ENCODE measurements at places on chromosomes 3 and 15. TPM values are rescaled to one million over a fixed set of nuclear protein-coding genes. Genes with fewer than 3 reads are reported as not detected.

ANKRD63 gene
- total RNA-seq: not detected

- H3K27me3 ChIP-seq: no peaks in the 10 kb centered on the region
- DNase-seq: no peak
- no peaks in the 10 kb centered on the region for H3K4me1 ChIP-seq
- H3K36me3 ChIP-seq: no peaks in the 10 kb centered on the region
- H3K4me3 ChIP-seq: no peak overlapping the region
Measured at GRCh38 chr15:95558131-95558530, 772.4 kb upstream of the NR2F2 start.

GRCh38 chr3:61901986-61902385 lies 340.6 kb downstream of the PTPRG start:
- H3K36me3 ChIP-seq: no peaks in the 10 kb centered on the region
- no peak overlapping the region for H3K4me3 ChIP-seq
- H3K4me1 ChIP-seq: no peaks in the 10 kb centered on the region

TOP2B gene
- 186 TPM for total RNA-seq

TBC1D5 gene
- 37.3 TPM for total RNA-seq

DUOXA2 gene
- total RNA-seq: 0.05 TPM

GRCh38 chr3:127572186-127572585 lies 18.3 kb downstream of the TPRA1 start:
- H3K4me3 ChIP-seq: no peak overlapping the region
- peaks cover 4% of the 10 kb centered on the region for H3K4me1 ChIP-seq
- H3K27ac ChIP-seq: no peak overlapping the region
- peaks cover 48% of the 10 kb centered on the region for H3K36me3 ChIP-seq
- DNase-seq: no peak

- H3K36me3 ChIP-seq: no peaks in the 10 kb centered on the region
- peaks cover 34% of the 10 kb centered on the region for H3K27me3 ChIP-seq
- no peak for DNase-seq
- H3K27ac ChIP-seq: no peak within 1 kb of the TSS
- no peak within 1 kb of the TSS for H3K4me3 ChIP-seq
Measured at GRCh38 chr3:10816019-10816862, at the start of gene SLC6A11. TSS of gene SLC6A11 (plus strand) at chr3:10816228. CDS start at chr3:10816266, 38 bp downstream.

BFSP2 gene
- total RNA-seq: 3.6 TPM

SH2D7 gene
- total RNA-seq: 0.05 TPM

IL5RA gene
- total RNA-seq: 0.85 TPM

LRTM1 gene
- 0.47 TPM for total RNA-seq

CHRNB4 gene
- total RNA-seq: 0.47 TPM

DNA sequence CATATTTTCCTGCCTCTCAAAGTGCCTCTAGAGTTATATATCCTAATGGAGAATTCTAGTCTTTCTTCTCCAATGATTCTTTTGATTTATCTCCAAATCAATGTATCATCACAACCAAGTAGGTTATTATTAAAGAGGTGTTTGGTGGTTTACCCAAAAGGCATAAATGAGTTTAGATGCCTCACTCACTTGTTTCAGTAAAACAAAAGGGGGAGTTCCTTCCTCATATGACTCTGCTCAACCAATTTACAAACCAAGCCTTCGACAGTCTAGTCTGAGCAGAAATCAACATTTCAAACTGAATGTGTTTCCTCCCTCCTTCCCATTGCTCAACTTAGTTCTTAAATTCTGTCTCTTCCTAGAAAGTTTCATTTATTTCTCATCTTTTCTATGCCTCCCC lies 116.5 kb downstream of the TNIK start:
- H3K27ac ChIP-seq: no peak overlapping the region
- no peak for DNase-seq
- H3K36me3 ChIP-seq: no peaks in the 10 kb centered on the region

DNA sequence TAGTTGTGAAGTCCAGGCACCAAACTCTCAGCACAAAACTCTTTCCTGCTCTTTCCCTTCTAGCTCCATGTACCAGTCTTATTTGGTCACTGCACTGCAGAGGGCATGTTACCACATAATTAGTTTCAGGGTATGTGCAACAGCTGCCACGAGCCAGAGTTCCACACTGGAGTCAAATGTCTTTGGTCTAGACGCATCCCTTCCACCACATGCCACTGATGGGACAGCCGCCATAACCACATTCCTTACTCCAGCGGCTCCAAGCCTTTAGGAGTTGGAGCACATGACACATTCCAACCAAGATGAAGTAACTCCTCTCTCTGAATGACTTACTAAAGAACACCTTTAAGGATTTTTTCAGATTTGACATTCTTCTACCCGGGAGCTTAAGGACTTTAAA lies 153.4 kb downstream of the ERC2 start:
- H3K27me3 ChIP-seq: no peaks in the 10 kb centered on the region
- H3K36me3 ChIP-seq: no peaks in the 10 kb centered on the region
- H3K4me1 ChIP-seq: no peaks in the 10 kb centered on the region
- no peak overlapping the region for H3K4me3 ChIP-seq
- no peak overlapping the region for H3K27ac ChIP-seq

KBTBD8 gene
- total RNA-seq: 6.9 TPM

GRCh38 chr3:127156338-127157050 lies 36.4 kb upstream of the PRR23E start:
- no peak overlapping the region for H3K4me3 ChIP-seq
- peaks cover 3% of the 10 kb centered on the region for H3K4me1 ChIP-seq
- H3K27me3 ChIP-seq: no peaks in the 10 kb centered on the region
- H3K27ac ChIP-seq: no peak overlapping the region

DNA sequence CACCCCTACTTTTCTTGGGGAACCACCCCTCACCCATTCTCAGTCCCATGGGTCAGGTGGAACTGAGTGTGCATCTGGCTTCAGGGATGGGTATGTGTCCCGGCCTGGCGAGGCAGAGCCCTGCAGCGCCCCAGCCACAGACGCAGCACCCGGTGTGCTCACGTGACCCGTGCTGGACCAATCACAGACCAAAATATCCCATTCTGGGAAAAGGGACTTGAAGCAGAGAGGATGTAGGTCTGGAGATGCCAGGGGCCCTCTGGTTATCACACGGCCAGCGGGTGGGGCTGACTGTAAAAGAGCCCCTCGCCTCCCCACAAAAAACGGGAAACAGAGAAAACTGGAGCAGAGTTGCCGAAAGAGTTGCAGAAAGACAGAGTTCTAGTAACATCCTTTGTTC lies 138.0 kb upstream of the RAD18 start:
- H3K27me3 ChIP-seq: no peaks in the 10 kb centered on the region
- no peak overlapping the region for H3K27ac ChIP-seq
- H3K36me3 ChIP-seq: no peaks in the 10 kb centered on the region

DNA sequence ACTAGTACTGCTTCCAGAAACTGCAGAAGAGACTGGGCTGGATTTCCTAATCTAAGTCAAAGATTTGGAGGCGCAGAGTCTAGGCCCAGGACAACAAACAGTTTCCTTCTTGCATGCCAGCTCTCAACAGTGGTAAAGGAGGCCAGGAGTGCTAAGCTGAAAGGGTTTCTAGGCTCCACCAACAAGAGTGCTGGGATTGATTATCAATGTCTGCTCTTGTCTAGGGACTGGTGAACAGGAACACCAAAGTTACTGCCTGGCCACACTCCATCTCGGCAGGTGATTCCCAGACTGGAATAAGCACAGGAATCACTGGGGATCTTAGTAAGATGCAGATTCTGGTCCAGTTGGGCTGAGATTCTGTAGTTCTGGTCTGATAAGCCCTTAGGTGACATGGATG lies 22.8 kb upstream of the FGD5 start:
- peaks cover 23% of the 10 kb centered on the region for H3K27me3 ChIP-seq
- no peaks in the 10 kb centered on the region for H3K4me1 ChIP-seq
- no peak for DNase-seq
- no peaks in the 10 kb centered on the region for H3K36me3 ChIP-seq

DNA sequence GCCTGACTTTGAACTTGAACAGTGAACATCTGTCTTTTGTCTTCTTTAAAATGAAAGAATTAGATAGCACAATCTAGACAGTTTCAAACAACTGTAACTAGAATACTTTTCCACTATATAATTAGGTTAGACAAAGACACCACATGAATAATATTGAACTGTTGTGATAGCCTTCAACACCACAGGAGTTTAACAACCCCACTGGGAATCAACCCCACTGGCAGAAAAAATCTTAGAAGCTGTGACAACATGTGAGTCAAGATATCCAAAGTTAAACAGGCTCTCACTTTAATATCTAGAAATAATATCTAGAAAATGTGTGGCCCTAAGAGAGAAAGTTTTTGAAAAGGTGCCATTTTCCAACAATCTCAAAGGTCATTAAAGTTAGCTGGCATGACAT lies 64.4 kb upstream of the PRICKLE2 start:
- no peaks in the 10 kb centered on the region for H3K4me1 ChIP-seq
- no peaks in the 10 kb centered on the region for H3K27me3 ChIP-seq
- no peak overlapping the region for H3K27ac ChIP-seq

KLHL6 gene
- total RNA-seq: 20.9 TPM

DNA sequence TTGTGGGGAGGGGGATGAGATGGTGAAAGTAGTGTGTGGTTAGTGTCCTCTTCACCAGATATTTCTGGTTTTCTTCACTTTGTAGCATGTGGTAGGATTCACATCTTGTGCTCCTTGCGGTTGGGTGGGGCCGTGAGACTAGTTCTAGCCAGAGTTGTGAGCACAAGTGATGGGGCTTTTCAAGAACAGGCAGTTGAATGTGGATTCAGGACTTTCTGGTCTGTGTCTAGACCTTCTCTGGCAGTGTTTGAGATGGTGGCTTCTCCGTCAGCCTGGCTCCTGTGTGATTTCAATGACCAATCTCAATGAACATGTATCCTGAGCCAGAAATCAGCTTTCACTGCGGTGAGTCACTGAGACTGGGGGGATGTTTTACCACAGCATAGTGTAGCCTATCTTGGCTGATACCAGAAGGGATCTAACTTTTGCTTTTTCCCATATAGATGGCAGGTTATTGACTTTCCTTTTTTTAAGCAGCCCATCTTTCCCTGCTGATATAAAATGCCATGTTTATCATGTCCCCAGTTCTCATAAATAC lies 82.6 kb downstream of the RPLP1 start:
- no peak for DNase-seq
- H3K4me3 ChIP-seq: no peak overlapping the region
- H3K36me3 ChIP-seq: no peaks in the 10 kb centered on the region
- no peaks in the 10 kb centered on the region for H3K4me1 ChIP-seq

MME gene
- 21.2 TPM for total RNA-seq

DNA sequence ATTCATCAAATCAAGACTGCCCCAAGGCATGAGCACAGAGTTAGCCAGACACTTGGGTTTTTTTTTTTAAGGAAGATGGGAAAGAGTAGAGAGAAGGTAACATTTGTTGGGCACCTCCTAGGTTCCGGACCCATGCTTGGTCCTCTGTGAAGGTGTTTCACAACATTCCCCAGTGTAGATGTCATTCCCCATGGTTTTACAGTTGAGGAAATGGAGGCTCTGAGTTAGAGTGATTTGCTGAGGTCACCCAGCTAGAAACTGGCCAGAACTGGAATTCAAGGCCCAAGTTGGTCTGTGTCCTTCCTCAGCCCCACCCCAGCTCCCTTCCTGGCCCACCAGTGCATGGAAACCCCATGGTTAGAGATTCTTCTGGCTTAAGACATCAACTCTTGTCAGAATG lies 19.9 kb downstream of the WNT7A start:
- DNase-seq: no peak
- H3K27me3 ChIP-seq: peaks cover 40% of the 10 kb centered on the region
- no peaks in the 10 kb centered on the region for H3K36me3 ChIP-seq
- H3K27ac ChIP-seq: no peak overlapping the region
- no peaks in the 10 kb centered on the region for H3K4me1 ChIP-seq
- no peak overlapping the region for H3K4me3 ChIP-seq

DNA sequence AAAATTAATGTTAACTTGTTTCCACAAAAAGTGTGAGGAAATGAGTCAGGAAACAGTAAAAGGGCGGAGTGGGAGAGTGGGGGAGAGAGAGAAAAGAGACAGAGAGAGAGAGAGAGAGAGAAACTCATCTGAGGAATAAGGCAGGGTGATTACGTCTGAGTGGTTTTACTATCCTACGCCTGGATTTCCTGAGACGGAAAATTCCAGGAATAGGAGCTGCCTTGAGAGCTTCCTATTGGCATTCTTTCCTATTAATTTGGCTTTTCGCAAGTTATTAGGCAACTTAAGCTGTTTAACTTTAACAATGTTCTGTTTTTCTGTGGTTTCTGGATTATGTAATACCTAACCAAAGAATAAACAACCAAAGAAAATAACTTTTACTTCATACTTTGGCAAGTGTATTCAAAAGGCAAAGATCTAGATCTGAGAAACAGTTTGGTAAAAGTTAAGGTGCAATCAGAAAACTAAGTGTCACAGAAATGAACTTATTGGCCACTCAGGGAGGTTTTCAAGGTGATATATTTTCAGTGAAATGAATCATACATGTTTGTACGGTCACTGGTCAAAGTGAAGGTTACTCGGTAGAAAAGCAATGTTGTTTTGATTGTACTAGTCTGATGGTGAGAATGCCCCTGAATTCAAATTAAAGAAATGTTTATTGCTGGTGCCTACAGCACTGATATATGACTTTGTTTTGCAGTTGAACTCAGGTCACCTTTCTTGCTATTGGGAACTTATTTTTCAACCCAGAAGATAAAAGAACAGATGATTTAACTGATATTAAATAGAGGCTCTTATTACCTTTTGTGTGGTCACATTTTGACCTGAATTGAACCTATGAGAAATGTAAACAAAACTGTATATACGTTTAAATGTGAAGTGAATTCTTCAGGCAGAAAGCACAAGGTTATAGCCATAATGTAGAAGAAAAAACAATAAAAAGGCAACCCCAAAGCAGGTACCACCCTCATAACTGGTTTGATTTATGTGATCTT lies 39.9 kb upstream of the TNFSF10 start:
- no peak overlapping the region for H3K27ac ChIP-seq
- no peak for DNase-seq
- peaks cover 2% of the 10 kb centered on the region for H3K4me1 ChIP-seq
- no peaks in the 10 kb centered on the region for H3K36me3 ChIP-seq

Measured in thymus (tissue), 14 donors.